ENCODE measurements at places on chromosomes 3 and 15.

DNA sequence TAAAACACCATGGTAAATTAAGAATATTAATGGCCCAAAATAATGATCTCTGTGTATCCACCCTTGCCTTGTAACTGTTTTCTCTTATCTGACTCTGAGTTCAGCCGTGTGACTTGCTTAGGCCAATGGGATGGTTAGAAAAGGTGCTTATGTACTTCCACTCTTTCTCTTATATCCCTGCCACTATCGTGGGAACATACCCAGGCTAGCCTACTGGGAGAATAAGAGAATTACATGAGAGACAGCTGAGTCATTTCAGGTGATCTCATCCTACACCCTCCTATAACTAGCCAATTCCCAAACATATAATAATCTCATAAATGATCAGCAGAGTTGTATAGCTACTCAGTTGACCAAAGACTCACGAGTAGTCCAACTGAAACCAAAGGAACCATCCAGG lies 98.3 kb upstream of the ABI3BP start:
- no peak for DNase-seq

GRCh38 chr3:153756816-153757215 lies 364.4 kb upstream of the ARHGEF26 start:
- DNase-seq, result no peak

GRCh38 chr15:69424748-69425413 lies 10.7 kb downstream of the KIF23 start:
- no peak for DNase-seq

GRCh38 chr15:84833447-84834228 lies 16.5 kb downstream of the ALPK3 start:
- peak; percentile 54 for DNase-seq

DNA sequence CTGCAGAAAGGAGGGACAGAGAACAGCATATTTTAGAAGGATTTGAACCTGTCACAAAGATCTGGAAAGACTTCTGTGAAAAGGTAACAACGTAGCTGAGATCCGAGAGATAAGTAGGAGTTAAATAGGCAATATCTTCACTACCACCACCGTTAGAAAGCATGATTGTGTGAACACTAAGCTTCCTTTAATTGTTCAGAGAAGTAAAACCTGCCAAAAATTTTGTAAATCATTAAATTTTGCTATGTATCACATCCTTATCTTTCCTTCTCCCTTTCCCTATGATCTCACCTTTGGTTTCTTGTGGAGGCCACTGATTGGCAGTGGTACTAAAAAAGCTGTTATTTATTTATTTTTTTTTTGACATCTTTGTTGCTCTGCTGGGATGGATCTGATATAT lies 346.9 kb downstream of the NLGN1 start:
- DNase-seq, result no peak

DNA sequence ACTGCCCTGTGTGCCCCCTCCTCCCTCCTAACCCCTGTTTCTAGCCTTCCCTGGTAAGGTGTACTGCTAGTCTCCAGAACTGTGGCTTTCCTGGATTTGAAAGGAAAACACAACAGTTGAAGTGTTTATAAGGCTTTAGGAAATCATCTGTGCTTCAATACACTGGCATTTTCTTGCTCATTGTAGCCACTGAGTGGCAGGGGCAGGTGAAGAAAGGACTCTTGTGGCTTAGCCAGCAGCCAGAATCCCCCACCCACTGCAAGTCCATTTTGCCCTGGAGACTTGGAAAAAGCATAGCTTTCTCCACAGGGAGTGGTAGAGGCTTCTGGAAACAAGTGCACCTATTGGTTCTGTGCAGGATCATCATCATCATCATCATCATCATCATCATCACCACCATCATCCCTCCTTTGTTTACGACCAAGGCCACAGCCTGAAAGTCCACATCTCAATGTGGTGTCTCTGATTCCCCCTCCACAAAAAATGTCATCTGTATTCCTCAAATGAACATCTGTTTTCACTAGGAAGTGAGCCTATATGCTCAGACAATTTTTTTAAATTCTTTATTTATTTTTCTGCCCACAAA lies 33.4 kb downstream of the AQP9 start:
- DNase-seq, result no peak

GRCh38 chr3:102492300-102492699 lies 57.5 kb downstream of the ZPLD1 start:
- DNase-seq, result no peak

GRCh38 chr15:93087825-93088199 lies 1.2 kb downstream of the RGMA start:
- DNase-seq, result peak; percentile 49

DNA sequence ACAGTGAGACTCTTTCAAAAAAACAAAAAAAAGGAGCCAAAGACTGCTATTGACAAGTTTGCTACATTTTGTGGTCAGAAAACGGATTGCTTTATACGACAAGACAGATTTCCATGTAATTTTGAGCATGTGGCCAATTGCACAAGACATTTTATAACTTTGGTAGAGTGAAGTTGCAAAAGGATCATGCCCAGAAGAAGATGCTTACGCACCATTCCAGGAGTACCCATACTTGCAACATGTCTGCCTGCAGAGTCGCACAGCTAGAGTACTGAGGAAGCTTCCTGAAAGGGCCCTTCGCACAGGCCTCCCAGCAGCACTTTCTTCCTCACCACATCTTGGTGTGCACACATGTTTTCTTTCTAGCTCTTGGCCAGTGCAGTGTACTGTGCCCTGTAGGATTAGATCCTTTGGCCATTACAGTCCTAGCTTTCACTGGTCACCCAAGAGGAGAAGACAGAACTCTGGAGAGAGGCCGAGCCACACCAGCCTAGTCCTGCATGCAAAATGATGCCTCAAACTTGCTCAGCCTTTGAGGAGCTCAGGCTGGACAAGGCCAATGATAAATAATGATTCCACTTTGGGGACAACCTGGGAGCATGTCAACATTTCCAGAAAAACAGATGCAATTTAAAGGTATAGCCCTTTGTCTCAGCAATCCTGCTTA lies 11.7 kb downstream of the CHDH start:
- no peak for DNase-seq

DNA sequence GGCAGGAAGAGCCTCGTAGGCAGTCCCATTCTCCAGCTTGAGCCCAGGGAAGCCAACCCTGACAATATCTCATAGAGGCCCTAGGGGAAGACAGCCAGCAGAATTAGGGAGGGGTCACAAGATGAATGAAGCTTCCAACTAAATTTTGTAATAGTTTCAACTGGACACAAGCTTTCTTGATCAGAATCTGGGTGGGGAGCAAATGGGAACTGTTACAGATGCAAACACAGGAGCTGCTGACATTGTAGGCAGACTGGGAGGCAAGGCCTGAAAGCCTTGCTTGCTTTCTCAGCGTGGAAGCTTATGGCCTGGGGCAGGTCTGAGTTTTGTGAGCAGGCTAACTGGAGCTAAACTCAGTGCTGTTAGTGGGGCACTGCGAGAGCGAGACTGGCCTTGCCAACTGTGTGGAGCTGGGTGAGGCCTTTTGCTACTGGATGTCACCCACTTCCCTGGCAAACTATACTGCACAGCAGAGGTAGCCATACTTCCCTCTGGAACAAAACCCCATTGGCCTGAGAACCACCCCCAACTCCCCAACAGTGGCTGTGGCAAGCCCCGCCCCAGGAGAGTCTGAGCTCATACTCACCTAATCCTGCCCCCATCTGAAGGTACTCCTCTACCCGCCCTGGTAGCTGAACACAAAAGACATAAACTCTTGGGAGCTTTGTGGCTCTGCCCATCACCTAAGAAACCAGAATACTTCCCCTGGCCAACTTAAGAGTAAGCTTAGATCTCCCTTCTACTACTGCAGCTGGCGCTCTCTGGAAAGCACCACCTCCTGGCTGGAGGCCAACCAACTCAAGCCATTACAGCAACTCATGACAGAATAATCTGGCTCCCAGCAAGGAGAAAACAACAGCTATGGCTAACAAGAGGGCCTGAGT lies 42.9 kb downstream of the CFAP20DC start:
- DNase-seq, result no peak

DNA sequence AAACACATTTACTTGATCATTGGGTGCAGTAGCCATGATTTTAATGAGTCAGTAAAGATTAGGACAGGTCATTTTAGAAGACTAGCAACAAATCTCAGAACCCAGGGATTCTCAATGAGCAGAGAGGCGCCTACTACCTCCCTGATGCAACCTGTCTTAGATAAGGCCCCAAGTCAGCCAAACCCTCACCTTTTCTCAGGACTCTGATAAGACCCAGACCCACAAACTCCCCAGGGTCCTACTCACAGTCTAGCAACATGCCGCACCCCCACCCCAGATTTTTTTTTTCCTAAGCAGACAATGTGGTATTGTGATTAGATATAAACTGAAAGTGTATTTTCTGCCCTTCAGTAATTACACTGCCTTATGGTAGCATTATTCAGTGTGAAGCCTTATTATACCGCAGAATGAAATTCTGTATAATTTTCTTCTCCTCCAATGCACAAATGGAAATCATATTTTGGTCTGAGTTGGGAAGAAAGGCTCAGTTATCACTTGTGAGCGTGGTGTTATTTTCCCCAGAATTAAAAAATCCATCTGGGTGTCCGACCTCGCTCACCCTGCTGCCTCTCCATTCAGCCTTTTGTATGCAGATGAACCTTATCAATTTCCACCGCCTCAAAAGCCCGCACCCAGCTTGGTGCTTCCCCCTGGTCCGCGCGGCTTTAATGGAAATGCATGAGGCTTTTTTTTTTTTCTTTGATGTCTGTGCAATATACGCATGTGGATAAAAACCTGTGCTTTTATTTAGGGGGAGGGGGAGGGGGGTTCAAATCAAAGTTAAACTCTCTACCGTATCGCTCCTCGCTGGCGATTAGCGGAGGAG lies 122.0 kb upstream of the SOX14 start:
- DNase-seq, result no peak

GRCh38 chr3:159817126-159817525 lies 171.5 kb upstream of the IL12A start:
- no peak for DNase-seq

GRCh38 chr3:182375916-182376315 lies 417.4 kb upstream of the ATP11B start:
- DNase-seq, result no peak

DNA sequence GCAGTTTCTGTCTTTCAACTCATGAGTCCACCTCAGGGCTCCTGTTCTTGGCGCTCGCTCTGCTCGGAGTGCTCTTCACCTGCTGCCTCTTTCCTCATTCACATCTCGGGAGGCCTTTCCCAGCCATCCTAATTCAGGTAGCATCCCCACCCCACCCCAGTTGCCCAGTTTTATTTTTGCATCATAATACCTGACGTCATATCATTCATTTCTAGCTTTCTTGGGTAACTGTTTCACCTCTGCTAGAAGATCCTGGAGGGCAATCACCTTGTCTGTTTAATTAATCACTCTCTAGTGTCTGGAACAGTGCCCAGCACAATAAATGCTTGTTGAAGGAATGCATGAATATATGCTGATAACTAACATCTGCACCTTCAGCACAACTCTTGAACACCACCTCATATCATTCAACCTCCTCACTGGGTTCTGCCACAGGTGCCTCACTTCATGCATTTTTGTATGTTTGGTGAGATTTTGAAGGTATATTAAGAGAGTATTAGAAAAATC lies 7.6 kb downstream of the NUSAP1 start:
- no peak for DNase-seq

DNA sequence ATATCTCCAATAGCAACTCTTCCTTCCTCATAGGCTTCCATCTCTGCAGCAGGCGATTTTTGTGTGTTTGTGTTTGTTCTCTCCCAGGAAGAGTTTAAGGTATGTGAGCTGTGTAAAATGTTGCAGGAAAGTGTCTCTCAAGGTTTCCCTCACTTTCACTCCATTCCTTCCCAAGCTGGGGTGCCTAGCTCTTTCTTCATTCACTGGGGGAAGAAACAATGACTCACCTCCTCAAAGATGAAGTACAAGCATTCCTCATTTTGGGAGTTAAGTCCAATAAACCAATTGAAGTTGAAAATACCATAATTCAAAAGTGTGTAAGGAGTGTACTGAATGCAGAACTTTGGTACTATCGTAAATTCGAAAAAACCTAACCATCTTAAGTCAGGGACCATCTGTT lies 422.7 kb upstream of the CFAP20DC start:
- no peak for DNase-seq

- DNase-seq, result no peak
These were observed 917.6 kb downstream of the EPHA3 start for GRCh38 chr3:90025019-90025418.

DNA sequence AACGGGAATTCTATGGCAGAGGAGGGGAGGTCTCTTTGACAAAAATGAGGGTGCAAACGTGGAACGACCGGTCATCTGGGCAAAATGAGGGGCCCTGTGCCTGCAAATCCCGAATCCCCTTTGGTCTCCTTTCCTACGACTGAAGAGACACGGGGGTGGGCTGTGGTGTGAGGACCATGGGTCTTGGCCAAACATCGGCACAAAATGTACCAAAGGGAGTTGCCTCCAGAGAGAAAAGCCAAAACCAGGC lies 498 bp downstream of the ZNF280D start:
- peak; percentile 51 for DNase-seq

DNA sequence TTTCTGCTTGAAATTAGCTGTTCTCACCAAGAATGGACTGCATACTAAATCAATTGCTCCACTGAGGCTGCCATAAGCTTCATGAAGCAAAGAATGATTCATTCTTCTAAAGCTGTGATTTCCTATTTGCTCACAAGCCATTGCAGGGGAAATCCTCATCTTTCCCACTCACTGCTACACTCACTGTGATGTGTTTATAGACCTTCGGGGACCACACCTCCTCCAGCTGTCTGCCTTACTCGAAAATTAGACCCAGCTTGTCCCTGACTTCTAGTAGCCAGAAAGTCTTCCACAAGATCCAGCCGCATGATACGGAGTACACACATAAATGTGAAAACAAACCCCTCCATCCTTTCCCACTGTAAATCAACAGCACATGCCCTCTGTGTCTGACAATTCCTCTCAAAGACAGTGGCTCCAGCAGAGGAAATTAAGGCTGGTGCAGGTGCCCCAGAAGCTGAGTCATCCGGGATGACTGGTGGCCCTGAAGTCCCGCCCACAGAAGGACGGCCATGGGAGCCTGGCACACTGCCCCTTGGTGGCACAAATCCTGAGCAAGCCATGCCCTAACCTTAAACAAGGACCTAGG lies 172.0 kb downstream of the STT3B start:
- DNase-seq, result peak; percentile 50

- DNase-seq, result no peak
These were observed 43.9 kb upstream of the FNDC3B start for GRCh38 chr3:171995486-171995885.

DNA sequence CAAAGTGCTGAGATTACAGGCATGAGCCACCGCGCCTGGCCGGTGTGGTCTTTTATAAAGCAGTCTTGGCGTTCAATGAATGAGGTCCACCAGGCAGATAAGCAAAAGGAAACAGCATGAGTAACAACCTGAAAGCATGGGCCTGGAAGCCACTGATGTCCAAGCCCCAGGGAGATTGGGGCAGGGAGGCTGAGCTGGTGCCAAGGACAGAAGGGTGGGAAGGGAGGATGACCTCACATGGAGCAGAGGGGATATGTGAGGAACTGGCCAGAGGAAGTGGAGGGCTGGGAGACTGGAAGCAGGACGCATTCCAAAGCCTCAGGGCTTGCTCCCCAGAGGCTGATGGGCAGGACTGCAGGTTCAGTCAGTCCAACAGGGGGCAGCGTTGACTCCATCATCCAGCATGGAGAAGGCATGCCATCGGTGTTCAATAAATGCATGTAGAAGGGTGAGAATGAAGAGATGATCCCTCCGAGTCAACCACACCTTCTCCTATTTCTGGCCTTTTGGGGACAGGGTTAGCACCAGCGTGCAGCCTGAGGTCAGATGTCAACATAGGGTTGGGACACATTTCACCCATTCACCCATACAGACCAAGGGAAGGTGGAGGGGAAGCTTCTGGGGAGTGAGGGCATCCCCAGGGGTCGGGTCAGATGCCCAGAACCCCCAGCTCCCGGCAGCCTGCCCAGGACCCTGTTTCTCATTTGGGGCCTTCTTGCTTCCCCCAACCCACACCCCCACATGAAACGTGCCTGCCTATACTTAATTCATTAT lies 14.8 kb downstream of the MYL3 start:
- peak; percentile 20 for DNase-seq

- no peak for DNase-seq
These were observed 49.0 kb upstream of the FGD5 start for GRCh38 chr3:14769544-14770325.

Data from kidney capillary endothelial cell (primary cell).